T-helper 1 cell (primary cell): ENCODE measurements at places on chromosomes 6 and 20.

- DNase-seq = peak; percentile 81
These were observed 15.0 kb downstream of the ACSS2 start for GRCh38 chr20:34891166-34892062.

DNA sequence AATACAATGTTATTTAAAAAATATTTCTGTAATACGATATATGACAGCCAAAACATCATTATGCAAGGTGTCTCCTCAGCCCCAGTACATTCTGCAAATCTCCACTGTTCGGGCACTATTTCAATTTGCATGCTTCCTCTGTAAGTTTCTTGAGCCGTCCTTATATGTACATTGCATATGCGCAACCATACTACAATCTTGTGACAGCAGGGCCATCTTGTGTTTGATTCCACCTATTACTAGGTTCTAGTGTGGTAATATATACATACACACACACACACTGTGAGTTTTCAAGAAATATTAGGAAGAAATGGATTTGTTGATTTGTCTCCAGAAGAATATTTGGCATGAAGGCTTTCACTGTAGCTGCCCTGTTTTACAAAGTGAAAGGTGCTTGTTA, 9.8 kb downstream of the LYRM4 start:
- DNase-seq = no peak

GRCh38 chr6:52371656-52372191, 9.8 kb downstream of the PAQR8 start:
- DNase-seq = no peak

DNA sequence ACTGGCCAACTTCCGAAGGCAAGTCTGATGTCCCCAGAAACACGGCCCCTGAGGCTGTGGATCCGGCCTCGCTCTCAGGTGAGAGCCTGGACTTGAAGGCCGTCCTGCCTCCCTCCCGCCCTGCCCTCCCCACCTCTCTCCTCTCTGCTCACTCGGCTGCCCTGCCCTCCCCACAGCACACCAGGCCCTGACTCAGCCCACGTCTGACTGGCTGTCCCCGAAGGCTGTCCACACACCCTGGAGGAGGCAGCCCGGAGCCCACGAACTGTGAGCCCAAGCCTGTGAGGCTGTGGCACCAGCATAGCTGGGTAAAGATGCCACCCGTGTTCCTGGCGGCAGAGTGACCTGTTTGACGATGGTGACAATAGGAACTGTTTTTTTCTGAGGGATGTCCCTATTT, 16.3 kb downstream of the GATA5 start:
- DNase-seq = no peak

DNA sequence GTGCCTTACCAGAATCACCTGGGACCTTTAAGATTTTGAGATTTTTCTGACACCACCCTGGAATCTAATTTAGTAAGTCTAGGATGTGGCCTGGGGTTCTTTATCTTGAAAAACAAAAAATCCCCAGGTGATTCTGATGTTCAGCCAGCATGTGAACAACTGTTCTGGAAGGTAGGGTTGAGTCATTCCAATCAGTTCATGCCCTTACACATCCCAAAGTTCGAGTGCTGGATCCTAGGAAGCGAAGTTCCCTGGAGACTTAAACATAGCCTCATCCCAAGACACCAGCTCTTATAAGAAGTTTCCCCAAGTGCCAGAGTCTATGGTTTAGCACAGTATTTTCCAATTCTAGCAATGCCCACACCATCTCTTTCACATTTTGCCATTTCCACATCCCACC, 6.3 kb upstream of the TSHZ2 start:
- DNase-seq = no peak

DNA sequence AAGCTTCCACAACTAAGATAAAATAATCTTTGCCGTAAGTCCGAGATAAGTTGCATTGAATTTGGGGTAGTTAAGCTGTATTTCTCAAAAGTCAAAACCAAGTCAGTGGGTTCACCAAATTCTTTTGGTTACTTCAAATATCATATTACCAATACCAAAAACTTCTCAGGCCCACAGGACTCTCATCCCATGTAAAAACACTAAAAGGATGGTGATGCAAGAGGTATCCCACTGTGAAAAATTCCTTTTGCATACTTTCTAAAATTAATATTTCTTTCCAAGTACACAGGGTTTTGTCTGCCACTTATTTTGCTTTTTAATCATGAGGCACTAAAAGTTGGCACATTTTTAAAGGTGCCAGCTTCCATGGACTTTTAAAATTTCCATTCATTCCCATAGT, 151.3 kb downstream of the GJA10 start:
- DNase-seq = no peak

DNA sequence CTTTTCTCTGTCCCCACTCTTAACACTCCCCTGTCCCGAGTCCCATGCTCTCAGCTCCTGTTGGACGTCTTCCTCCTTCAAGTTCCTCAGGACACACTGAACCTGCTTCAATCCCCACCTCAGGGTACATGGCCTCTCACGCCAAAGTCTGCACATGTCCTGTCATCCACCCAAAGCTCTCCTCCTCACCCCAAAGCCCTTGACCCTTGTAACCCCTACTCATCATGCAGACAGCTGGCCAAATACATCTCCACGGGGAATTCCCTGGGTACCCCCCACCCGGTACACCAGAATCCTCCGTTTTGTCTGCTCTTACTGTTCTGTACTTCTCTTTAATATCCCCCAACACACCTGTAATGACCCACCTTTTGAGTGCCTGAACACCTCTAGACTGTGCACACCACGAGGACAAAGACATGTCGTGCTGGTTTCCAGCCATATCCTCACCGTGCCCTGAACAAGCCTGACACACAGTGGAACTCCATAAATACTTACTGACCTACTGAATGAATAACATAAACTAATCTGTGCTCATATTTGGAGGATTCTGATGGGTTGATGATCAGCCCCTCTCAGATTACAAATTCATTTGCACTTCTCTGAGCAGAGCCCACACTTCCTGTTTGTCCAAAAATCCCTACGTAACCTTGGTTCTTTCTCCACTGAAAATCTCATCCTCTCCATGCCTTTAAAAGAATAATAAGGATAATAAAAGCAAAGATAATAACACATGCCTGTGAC, 66.8 kb upstream of the EYA2 start:
- DNase-seq = no peak

GRCh38 chr6:125357515-125358256, 55.9 kb upstream of the HDDC2 start:
- no peak for DNase-seq

DNA sequence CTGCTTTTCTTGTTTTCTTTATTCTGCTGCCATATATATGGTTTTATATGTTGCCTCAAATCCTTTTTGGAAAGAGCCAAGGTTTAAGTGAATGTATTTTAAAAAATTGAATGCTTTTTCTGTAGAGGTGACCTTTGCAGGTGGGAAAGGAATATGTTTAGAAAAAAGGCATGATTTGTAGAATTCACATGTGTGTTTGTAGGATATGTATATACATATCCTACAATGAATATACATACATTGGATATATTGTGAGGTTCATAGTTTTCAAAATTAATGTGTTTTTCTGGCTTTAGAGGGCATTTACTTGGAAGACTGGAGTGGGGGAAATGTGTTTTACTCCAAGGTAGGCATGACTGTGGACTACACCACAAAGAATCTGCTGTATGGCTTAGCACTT, 4.0 kb upstream of the EYA2 start:
- no peak for DNase-seq

GRCh38 chr6:170212956-170213636, 77.8 kb downstream of the DLL1 start:
- DNase-seq = no peak

DNA sequence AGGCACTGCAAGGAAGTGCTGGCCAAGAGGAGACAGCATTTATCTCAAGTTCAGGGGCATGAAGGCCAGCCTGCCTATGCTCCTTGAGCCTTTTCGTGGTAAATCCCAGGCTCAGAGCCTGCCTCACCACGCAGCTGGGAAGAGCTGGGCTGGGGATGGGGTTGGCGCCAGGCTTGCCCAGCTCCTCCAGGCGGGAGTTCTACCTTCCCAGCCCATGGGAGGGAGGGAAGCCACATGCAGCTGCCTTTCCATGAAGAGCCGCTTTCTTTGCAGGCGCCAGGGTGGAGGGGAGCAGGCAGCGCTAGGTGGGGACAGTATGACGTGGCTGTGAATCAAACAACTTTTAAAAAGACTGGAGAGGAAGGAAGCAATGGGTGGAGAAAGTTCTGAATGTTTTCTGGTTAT, 19.5 kb upstream of the SIRT5 start:
- no peak for DNase-seq

DNA sequence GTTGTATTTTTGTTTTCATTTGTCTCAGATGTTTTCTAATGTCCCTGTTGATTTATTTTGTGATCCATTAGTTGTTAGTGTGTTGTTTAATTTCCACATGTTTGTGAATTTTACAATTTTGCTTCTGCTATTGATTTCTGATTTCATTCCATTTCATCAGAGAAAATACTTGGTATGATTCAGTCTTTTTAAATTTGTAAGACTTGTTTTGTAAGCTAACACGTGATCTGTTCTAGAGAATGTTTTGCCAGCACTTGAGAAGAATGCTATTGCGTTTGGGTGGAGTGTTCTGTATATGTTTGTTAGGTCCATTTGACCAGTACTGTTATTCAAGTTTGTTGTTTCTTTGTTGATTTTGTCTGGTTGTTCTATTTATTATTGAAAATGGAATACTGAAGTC, 53.9 kb downstream of the KIZ start:
- DNase-seq = no peak

- no peak for DNase-seq
These were observed 15.0 kb downstream of the PARD6B start for GRCh38 chr20:50746138-50746940.

GRCh38 chr6:40249935-40250334, 315.7 kb upstream of the MOCS1 start:
- no peak for DNase-seq

- no peak for DNase-seq
These were observed 161.4 kb downstream of the LY86 start for GRCh38 chr6:6749702-6750491.

- DNase-seq = no peak
These were observed 756.5 kb upstream of the DEFB115 start for GRCh38 chr20:30500829-30501440.

GRCh38 chr20:12355185-12355584, 437.5 kb downstream of the BTBD3 start:
- DNase-seq = no peak

- DNase-seq = no peak
These were observed 39.7 kb upstream of the EMILIN3 start for GRCh38 chr20:41406353-41406752.

GRCh38 chr20:50690650-50691572, at the start of gene RIPOR3:
TSS of gene RIPOR3 (minus strand) at chr20:50691542. CDS start at chr20:50691128, 414 bp downstream.
- DNase-seq = no peak

GRCh38 chr6:139518556-139519091, 144.2 kb upstream of the CITED2 start:
- no peak for DNase-seq

- DNase-seq = no peak
These were observed 202.0 kb upstream of the RAB32 start for GRCh38 chr6:146341493-146342230.

GRCh38 chr6:38586992-38587391, 52.7 kb downstream of the BTBD9 start:
- DNase-seq = no peak

GRCh38 chr20:45467861-45468260, 1.7 kb upstream of the WFDC2 start:
- no peak for DNase-seq

DNA sequence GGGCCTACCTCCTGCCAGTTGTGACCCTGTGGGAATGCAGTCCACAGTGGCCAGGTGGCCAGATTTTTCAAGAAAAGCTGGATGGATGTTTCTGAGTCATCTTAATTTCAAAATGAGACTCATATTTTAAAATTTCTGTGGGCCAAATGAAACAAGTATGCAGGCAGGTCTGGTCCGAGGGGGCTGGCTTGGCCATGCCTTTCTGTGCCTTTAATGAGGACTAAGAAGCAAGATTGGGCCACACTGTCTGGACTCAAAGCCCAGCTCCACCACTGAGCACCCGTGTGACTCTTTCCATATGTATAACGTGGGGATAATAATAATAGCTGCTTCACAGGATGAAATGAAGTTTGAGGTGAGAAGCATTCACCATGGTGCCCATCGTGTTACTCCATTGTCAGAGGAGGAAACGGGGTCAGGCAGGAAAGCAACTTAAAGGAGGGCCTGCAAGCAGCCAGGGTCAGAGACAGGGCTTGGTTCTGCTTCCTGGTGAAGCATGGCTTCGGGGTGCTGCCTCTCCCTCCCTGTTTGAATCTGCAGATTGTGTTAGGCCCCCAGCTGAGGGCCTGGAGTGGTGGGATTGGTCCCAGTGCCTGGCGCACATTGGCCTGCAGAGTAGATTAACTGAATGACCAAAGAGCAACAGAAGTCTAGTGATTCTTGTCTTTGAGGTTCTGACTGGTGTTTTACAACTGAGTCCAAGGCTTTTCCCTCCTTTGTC, 3.8 kb downstream of the SOX12 start:
- no peak for DNase-seq

- DNase-seq = no peak
These were observed 23.9 kb upstream of the TINAG start for GRCh38 chr6:54284161-54284860.

- no peak for DNase-seq
These were observed 189.3 kb downstream of the GRIK2 start for GRCh38 chr6:101582792-101583191.

GRCh38 chr20:3316136-3316535, 77.1 kb upstream of the SLC4A11 start:
- no peak for DNase-seq

DNA sequence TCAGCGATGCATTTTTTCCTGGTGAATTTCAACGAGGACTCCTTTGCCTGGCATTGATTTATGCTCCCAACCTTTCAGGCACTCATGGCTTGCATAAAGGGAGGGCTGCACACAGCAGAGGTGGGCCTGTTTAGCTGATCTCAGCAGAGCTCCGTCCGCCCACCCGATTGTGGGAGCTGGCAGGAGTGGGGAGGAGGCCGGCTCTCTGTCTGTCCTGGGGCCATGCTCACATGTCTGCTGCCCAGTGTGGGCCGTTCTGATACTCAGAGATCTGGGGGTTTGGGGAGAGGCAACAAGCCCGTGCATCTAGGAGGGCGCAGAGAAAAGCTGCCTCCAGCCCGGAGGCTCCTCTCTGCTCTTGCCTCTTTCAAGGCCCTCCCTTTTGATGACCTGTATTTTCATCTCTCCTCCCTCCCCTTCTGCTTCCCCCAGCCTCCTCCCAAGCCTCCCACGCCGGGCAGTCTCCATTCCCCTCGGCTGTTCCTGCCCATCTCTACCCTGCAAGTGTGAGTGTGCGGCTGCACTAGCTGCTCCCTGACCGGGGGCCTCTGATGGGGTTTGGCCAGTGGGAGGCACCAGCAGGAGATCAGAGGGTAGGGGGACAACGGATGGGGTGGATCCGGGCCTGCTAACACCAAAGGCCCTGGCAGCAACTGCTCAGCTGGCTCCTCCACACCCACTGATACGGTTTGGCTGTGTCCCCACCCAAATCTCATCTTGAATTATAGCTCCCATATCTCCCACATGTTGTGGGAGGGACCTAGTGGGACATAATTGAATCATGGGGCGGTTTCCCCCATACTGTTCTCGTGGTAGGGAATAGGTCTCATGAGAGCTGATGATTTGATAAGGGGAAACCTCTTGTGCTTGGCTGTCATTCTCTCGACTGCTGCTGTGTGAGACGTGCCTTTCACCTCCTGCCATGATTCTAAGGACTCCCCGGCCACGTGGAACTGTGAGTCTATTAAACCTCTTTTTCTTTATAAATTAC, 39.6 kb upstream of the MLN start:
- no peak for DNase-seq
